Osteocyte (in vitro differentiated cells): ENCODE measurements at places on chromosomes 6 and 20. TPM values are rescaled to one million over a fixed set of nuclear protein-coding genes. Genes with fewer than 3 reads are reported as not detected.
A peak's percentile ranks its signal among the peaks of the same experiment; 100 is the strongest.

COL19A1 gene
- total RNA-seq: not detected in 2 replicates

DNA sequence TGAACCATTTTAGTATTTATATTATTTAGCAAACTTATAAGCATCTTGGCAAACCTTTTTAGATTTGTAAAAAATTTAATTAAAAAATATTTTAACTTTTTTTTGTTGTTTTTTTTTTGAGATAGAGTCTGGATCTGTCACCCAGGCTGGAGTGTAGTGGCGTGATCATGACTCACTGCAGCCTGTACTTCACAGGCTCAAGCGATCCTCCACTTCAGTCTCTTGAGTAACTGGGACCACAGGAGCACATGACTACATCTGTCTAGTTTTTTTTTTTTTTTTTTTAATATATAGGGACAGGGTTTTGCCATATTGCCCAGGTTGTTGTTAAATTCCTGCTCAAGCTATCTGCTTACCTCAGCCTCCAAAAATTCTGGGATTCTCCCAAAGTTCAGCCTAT, 161.1 kb downstream of the EYS start:
- no peak for DNase-seq

PI16 gene
- total RNA-seq: not detected in 2 replicates

- DNase-seq: no peak
Observed at GRCh38 chr6:129475477-129476247, 234.3 kb downstream of the ARHGAP18 start.

CCN5 gene
- 18.2 and 24.0 TPM in 2 replicates for total RNA-seq

- no peak for DNase-seq
Observed at GRCh38 chr6:163626073-163626867, 211.8 kb downstream of the QKI start.

DNA sequence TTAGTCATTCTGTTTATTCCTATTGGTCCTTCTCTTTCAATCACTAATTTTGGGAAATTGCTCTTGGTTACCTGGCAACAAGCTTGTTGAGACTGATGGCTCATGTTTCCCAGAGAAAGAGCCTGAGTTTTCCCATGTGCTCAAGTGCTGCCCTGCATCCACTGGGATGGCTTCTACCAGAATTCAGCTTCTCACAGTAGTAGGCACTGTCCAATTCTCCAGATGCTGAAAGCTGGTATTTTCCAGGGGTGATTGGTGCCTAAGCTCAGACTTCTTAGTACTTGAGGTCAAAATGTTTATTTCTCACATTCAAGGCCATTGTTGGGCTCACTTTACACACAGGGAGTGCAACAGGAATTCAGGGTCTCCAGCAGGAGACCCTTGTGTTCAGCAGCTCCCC, 29.1 kb upstream of the SLC2A12 start:
- no peak for DNase-seq

ZFP57 gene
- total RNA-seq: not detected in 2 replicates

OR2B6 gene
- not detected in 2 replicates for total RNA-seq

DNA sequence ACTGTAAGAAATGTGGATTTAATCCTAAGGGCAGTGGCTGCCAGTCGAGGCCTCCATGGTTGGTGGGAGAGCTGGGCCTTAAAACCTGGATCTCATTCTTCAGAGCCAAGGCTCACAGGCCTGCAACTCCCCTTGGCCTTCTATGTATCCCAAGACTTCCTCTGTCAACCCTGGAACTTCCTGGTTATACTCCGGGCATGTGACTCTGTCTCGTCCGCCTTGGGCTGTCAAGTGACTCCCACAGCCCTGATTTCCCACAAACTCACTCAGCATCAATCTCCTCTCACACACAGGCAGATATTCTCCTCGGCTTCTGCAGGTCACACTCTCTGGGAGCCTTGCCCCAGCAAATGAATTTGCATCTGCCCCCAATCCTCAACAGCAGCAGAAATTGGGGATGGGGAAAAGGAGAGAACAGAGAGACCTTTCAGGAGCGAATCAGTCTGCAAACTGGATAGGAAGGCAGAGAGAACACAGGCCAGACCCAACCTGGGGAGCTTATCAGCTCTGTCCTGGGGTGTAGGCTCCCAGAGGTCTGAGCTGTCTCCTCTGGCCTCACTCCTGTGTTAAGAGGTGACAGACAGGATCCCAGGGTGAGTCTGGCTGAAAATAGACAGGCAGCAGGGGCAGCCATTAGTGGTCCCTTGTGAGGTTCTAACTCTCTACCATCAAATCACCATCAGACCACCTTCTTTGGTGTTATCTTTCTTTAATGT, 30.4 kb upstream of the PREX1 start:
- no peak for DNase-seq

DNA sequence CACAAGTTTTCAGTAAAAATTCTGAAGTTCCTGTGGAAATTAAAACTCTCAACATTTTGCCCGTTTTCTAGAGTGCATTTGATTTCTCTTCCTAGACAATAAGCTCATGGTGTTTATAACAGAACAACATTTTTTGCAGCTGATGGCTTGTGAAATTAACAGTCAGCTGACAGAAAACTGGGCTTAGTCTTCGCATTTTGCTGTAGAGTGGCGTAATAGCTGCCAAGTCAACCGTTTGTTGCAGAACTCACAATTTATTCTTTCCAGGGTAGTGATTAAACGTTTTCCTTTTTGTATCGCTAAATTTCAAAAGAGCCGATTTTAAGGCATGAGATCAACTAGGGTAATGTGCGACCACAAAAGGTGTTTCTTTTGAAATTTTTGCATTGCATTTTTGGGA, 1.4 kb downstream of the SPO11 start:
- no peak for DNase-seq

DNA sequence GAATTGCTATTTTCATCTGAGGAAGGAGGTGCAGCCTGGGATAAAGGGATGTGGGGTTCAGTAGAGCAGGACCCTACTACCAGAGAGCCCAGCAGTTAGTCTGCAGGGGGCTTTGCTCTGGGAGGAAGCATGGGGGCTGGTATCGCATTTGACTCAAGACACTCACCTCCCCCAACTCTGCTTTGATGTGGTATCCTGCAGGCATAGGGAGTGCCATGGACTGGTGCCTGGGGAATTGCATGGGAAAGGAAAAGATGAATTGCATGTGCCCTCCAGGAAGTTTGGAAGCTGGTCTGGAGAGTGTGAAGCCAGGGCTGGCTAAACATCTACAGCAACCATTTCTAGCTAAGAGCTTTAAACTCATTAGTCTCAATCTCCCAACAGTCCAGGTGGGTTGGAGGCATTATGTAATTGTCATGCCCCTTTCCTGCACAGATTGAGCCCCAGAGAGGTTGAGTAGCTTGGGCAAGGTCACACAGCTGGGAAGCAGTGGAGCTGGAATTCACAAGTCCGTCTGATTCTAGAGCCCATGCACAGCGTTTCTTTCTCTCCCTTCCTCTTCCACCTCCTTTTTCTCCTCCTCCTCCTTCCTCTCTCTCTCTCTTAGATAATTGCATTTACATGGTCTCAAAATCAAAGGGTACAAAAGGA, 26.2 kb upstream of the PNPLA1 start:
- no peak for DNase-seq

DNA sequence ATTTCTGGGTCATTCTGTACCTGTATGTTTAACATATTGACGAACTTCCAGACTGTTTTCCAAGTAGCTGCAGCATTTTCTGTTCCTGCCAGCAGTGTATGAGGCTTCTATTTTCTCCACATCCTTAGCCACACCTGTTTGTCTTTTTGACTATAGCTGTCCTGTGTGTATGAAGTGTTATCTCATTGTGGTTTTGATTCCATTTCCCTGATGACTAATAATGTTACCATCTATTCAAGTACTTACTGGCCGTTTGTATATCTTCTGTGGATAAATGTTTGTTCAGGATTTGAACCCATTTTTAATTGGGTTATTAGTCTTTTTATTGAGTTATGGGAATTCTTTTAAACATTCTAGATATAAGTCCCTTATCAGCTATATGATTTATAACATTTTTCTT, 95.2 kb downstream of the JAG1 start:
- no peak for DNase-seq

SIRPA gene
- total RNA-seq: 12.4 and 13.0 TPM in 2 replicates

SLC22A23 gene
- 10.2 and 10.4 TPM in 2 replicates for total RNA-seq

DNA sequence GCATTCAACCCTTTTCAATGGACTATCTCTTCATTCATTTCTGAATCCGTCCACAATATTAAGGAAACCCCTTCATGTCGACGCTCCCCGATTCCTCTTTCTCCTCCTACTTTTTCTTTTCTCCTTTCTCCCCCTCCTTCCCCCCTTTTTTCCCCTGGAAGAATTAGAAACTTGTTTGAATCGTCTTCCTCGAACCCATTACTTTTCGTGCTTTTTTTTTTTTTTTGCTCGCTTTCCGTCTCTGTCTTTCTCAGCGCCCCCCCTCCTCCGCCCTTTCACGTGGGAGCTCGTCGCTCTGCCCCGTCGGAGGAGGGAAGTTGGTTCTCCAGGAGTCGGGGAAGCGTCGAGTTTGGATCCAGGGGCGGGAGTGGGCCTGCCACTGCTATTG, 2.3 kb upstream of the NKX2-2 start:
- peak; percentile 36 for DNase-seq

REV3L gene
- total RNA-seq: 26.4 and 29.4 TPM in 2 replicates

- no peak for DNase-seq
Observed at GRCh38 chr20:61604549-61604948, 352.5 kb downstream of the CDH4 start.

B3GAT2 gene
- not detected in 2 replicates for total RNA-seq

- DNase-seq: no peak
Observed at GRCh38 chr20:20578838-20579237, 133.6 kb downstream of the RALGAPA2 start.

DNA sequence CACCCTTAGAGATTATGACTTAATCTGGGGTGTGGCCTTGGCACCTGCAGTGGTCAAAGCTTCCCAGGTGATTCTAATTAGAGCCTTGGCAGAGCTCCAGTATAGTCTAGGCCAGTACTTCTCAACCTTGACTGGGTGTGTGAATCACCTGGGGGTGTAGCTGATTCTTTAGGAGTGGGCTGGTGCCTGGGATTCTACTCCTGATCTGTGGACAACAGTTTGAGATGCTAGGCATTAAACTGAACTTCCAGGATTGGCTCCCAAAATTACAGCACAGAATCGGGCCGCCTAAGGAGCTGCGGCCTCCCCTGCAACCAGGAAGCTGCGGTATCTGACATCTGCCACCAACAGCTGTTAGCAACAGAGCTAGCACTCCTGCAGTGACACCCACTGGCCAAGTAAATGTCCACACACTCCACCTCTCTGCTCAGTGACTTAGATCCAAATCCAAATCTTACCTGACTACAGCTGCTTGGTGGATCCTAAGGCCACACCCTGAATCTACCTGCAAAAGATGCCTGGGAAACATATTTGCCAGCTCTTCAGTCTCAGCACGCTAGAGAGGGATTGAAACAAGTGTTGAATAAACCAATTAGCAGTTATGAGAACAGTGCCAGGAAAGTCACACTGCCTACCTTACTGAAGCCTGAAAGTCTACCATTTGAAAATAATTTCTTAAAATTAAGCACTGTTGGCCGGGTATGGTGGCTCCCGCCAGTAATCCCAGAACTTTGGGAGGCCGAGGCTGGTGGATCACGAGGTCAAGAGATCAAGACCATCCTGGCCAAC, 126.7 kb downstream of the UNC5CL start:
- no peak for DNase-seq

THBS2 gene
- 650 and 687 TPM in 2 replicates for total RNA-seq

WFDC8 gene
- not detected in 2 replicates for total RNA-seq

- DNase-seq: no peak
Observed at GRCh38 chr6:79763301-79763700, 132.2 kb downstream of the SH3BGRL2 start.

GRCh38 chr6:166508726-166509125, 77.8 kb downstream of the RAMACL start:
- no peak for DNase-seq

GRCh38 chr6:149235130-149235561, 82.4 kb upstream of the TAB2 start:
- no peak for DNase-seq

- peak; percentile 80 for DNase-seq
Observed at GRCh38 chr20:24492031-24492607, 22.7 kb downstream of the SYNDIG1 start.

DNA sequence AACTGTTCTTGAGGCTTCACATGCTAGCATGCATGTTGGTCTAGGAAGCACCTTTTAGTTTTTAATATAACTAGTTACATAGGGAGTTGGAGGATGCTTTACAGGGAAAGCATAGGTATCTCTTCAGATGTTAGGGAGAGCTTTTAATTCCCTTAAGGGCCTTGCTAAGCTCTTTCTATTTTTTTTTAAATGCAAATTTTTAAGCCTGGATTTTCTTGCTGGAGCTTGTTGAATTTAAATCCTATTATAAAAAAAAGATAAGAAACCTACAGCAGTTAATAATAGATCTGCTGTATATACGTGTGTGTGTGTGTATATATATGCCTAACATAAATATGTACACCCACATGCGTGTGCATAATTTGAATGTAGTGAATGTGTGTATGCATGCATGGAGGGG, 79.0 kb downstream of the FIG4 start:
- DNase-seq: no peak

DNA sequence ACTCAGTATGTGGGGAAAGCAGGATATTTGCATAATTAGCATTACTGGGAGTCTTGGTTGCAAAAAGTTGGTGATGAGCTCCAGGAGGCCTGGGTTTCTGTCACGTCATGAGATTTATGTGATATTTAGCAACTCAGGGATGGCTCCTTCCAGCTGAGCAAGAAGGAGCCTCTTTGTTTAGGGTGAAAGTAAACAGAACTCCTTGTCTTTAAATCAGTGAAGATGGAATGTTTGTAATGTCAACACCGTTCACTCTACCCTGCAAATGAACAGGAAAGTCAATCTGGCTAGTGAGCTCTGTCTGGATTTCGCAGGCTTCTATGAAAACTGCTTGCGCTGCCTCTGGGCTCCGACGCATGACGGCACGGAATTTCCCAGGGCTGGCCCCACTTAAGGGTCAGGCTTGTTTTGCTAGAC, 86.9 kb downstream of the PXDC1 start:
- DNase-seq: no peak

KCNK16 gene
- total RNA-seq: not detected in 2 replicates

SDCBP2 gene
- 0.97 and 1.6 TPM in 2 replicates for total RNA-seq

DNA sequence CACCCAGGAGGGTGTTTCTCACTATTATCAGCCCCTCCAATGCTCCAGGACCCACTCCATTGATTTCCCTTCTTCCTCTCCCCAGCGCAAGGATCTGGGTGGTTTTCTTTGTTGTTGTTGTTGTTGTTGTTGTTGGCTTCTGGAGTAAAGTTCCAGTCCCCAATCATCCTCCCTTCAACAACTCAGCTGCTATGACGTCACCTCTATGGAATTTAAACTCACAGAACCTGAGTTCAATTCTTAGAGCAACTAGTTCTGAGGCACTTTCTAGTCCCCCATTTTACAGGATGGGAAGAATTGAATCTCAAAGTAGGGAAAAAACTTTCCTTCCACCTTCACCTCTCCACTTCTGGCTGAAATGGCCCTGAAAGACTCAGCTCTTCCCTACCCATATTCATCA, 9.7 kb upstream of the WFDC8 start:
- no peak for DNase-seq

DNA sequence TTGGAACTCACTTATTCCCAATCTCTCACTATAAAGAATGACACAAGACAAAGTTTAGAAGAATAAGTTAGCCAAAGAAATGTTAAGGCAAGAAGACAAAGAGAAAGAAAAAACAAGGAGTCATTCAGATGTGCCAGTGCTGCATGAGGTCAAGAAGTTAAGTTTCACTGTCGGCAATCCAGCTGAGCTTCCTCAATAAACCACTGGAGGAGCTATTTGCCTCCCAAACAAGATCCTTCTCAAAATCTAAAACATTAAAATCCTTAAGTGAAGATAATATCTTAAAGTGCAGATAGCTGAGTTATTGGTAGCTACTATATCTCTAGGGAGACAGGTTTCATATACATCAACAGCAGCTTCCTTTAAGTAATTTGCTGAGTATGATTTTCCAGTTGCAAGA, 512.3 kb downstream of the HDGFL1 start:
- DNase-seq: no peak
